ENCODE measurements at places on chromosomes 3 and 15.

DNA sequence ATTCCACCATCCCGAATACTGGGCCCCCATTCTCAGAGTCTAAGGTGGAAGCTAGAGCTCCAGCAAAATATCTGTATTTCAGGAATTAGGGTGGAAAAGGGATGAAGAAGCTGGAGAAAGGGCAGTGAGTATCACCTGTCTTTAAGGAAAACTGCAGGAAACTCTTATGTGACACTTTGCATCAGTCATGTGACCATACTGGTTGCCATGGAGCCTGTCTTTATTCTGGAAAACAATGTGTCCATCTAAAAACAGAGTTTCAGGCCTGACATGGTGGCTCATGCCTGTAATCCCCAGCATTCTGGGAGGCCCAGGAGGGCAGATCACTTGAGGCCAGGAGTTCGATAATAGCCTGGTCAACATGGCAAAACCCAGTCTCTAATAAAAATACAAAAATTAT is 52.9 kb upstream of the FSIP1 start:
- no peak for DNase-seq

DNA sequence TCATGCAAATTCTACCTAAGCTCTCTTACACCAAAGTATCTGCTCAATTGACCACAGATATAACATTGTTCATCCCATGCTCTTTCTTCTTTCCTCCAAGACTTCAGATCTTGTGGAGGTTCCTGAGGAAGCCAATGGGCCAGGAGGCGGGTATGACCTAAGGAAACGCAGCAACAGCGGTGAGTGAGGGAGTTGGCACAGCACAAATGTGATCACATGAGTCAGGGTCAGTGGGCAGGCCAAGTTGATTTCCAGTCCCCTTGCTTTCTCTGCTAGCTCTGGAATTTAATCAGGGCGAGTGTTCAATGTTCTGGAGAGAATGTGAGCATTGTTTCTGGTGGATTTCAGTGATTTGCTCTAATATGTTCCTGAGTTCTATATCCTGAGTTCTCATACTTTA is 112.7 kb downstream of the STAC start:
- no peak for DNase-seq

DNA sequence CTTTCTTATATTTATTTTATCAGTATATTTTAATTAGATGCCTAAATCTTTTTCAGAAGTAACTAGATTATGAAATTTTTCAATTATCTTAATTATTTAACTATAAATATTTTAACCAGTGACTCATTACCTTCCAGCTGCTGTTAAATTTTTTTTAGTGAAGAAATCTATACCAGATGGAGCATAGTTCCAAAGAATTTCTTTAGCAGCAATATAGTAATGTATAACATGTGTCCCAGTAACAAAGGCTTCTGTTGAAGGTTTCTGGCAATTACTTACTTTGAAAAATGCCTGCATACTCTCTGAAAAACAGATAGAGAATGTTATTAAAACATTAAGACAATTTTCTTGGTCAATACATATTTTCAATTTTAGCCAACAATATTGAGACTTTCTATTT is 45.1 kb upstream of the CP start:
- no peak for DNase-seq

GRCh38 chr15:90221246-90221900 is 12.4 kb downstream of the CIB1 start:
- no peak for DNase-seq

DNA sequence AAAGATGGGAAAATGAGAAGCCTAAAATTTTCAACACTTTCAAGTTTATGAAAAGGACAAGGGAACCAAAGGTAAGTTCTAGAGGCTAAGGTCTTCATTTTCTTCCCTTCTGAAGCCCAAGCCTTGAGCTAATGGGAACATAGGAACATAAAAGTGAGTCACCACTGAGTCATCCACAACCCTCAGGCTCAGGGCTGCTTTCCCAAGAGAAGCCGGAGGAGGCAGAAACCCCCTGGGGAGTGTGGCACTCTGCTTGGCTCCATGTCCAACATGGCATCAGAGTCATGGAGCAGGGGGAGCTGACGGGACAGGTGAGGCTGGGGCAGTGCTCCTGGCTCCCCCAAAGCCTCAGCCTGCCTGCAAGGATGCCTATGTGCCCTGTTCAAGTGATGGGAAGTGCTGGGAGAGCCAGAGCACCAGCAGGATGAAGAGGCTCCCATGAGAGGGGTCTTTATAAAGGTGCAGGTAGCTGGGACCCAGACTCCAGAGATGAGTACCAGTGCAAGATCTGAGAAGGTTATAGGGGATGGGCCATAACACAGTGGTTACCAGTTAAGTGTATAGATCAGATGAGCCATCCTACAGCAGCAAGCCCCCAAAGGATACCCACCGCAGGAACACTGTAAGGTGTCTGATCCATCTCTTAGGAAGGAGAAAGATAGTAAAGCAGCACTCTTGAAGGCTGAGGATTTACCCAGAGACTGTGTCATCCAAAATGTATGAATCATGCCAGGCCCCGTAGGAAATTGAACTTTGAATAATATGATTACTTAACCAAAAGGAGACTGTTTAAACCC is 31.8 kb upstream of the RYR3 start:
- no peak for DNase-seq

GRCh38 chr3:52872245-52872644 is 25.1 kb downstream of the STIMATE start:
- no peak for DNase-seq

DNA sequence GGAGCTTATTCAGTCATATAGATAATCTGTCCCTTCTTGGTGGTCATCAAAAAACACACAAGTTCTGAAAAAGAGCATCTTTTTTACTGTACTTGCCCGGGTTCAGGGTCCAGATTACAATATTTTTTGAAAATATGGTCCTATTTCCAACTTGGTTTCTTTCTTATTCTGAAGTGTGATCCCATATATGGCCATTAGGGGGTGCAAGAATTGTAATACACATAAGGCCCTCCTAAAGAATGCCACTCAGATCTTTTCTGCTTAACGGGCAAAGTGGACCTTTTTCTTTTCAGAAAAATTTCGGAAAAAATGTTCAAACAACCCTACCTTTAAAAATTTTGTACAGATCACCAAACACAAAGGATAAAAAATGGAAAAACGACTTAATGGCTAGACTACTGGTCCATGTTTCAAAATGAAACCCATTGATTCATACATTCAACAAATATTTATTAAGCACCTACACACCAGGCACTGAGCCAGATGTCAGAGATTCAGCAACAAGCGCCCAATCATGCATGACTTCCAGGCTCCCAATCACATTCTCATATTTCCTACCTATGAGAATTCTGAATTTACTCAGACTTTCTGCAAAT is 102.0 kb upstream of the MYRIP start:
- no peak for DNase-seq

- DNase-seq, result no peak
These were observed 46.2 kb downstream of the ILDR1 start for GRCh38 chr3:121975702-121976302.

GRCh38 chr15:91988071-91988470 is 134.6 kb downstream of the SLCO3A1 start:
- no peak for DNase-seq

- DNase-seq, result no peak
These were observed 36.1 kb downstream of the LIPC start for GRCh38 chr15:58467722-58468423.

DNA sequence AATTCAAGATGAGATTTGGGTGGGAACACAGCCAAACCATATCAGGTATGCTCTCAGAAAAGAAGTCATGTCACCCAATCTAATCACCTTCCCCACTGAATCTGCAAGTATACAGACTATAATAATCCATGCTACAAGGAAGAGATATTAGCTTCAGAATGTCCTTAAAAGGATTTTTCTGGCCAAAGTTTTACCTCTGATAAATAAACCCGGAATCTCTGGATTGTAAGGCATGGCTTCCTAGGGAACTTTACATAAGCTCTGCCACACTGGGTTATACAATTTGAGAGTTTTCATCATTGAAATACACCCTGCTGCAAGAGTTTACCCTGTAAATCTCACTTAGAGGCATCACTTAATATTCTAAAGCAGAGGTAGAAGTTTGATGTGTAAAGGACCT is 330.5 kb upstream of the KCNMB2 start:
- DNase-seq, result no peak

DNA sequence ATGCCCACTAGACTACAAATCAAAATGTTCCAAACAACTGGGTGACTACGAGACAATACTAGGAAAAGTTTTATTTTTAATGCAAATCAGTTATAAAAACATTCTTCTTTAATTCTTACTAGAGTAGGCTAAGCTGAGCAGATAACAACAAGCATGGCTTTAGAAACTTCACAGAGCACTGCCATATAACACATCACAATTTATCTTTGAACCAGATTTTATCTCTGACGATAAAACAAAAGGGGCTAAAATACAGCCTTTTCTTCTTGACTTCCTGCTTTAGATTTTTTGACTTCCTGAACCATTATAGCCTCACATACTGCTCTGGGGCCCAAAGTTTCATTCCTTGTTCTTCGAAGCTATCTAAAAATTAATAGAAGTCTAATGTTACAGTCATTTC is 25.9 kb downstream of the TBC1D2B start:
- no peak for DNase-seq

- DNase-seq, result no peak
These were observed 736.3 kb upstream of the ARRDC4 start for GRCh38 chr15:97224191-97224641.

DNA sequence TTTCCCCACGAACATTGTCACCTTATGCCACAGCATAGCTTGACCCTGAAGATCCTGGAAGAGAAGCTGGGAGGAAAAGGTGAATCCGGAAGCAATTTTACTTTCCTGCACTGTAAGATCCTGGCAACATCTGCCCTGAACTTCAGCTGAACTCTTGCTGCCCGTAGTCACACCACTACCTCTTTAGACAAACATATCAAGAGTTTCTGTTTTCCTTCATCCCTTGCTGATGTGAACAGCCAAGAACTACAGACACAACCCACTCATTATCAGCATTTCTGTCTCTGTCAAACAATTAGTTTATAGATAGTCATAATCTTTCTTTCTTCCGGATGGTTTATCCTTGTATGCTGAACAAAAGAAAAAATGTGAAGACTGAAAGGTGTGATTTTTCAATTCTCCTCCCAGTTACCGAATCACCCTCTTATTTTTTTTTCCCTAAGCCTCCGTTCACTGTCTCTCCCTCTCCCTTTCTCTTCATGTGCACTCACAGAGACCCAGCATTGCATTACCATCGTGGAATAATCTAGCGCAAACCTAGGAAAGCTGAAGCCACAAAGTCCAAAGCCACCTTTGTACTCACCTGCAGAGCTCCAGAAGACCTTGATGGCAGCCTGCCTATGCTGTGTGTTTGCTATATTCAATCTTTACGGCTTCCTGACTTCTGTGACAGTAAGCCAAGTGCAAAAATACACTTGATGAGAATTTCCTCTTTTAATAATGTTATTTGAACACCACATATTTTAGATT is 229.2 kb downstream of the CDIN1 start:
- no peak for DNase-seq

DNA sequence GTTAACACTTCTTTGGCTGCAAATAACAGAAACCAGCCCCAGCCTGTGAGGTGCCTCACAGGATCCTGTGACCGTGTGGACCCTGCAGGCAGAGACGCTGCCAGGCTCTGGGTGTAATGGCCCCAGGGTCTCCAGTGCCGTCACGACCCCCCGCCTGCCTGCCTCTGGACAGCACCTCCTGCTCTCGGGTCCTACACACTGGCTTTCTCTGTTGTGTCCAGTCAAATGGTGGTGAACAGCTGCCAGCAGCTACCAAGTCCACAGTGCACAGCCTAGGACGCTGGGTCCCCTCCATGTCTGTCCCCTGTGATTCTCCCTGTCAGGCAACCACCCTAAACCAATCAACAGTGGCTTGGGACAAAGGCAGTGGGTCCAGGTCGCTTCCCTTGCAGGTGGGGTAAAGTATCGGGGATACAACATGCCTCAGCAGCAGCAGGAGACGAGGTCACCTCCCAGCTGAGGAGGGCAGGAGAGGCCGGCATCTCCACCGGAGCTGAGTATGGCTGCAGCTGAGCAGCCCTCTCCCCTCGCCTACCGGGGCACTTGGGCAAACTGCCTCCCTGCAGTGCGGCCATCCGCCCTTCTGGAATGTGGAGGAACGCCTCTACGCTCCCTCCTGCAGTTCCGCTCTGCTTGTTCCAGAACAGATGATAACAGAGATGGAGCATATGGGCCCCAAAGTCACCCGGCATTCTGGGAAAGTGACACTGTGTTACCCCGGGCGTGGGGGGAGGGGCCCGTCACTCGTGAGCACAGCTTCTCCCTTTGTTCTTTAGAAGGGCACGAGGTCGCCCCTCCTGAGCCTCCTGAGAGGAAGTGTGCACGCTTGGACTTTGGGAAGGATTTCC is 21.1 kb upstream of the SKOR1 start:
- no peak for DNase-seq

DNA sequence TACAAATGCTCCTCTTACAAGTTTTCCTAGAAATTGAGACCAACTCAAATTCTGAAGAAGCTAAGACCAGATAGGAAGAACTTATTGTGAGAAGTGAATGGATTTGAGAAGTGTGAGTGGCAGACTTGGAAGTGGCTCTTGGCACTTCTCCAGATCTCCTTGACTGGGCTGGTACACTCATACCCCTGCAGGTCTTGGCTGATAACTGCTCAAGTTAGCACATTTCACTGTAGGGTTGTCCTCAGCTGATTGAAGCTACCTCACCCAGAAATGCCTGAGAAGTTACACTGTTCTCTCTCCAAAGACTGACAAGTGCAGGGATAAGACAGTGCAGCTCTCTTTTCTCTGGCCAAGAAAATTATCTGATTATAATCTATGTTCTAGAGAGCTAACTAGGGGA is 16.5 kb upstream of the CLDN1 start:
- no peak for DNase-seq

- DNase-seq, result no peak
These were observed 212.7 kb downstream of the ALCAM start for GRCh38 chr3:105579439-105579838.

GRCh38 chr3:58260261-58260731 is 22.7 kb downstream of the ABHD6 start:
- DNase-seq, result no peak

- DNase-seq, result no peak
These were observed 206.4 kb downstream of the MEX3B start for GRCh38 chr15:81839387-81839786.

GRCh38 chr15:95105229-95105628 is 873.9 kb downstream of the MCTP2 start:
- DNase-seq, result no peak

DNA sequence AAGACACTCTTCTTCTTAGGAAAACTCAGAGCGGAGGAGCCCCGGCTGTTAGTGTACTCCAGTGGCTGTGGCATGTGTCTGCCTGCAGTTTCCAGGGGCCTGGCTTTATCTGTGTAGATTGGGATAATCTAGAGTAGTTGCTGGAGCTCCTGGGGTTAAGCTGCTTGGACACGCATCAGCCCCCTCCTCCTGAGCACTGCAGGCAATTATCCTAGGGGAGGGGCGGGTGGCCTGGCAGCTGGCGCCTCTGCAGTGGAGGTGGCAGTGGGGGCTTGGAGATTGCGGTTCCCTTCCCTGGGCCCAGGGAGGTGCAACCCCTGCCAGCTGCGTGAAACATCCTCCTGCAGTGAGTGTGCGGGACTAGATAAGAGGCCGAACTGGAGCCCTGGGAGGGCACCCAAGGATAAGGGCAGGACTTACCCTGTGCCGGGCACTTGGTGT is 68.2 kb downstream of the EFCAB12 start:
- DNase-seq, result no peak

GRCh38 chr3:153260681-153261080 is 98.7 kb downstream of the RAP2B start:
- DNase-seq, result no peak

- DNase-seq, result peak; percentile 71
These were observed 111.0 kb upstream of the KLF13 start for GRCh38 chr15:31215490-31216214.

Data from central memory CD4-positive, alpha-beta T cell (primary cell).